Activated CD8-positive, alpha-beta memory T cell treated with anti-CD3 and anti-CD28 coated beads for 1 hour (primary cell): ENCODE measurements at places on chromosomes 5 and 9.

DNA sequence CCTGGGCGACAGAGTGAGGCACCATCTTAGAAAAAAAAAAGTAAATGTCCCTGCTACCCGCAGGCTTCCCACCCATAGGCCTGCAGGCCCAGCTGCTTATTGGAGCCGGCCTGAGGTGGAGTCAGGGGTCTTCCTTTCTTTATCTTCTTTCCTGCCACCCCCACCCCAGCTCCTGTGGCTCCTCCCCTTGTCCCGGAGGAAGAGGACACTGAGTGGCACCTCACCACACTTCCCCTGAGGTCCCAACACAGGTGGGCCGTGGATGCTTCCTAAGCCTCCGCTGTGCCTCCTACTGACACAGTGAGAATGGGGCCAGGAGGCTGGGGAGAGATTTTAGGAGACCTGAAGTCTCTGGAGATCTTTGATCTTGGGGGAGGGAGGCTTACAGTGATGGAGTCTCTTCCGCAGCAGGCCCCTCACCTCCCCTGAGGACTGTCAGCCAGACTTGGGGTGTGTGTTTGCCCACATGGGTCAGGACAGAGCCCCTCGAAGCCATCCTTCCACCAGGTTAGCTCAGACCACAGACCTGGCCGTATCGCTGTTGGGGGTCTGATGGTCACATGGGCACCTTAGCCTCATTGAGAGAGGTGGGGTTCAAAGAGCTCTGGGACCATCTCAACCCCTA is 135.4 kb upstream of the IER5L start:
- no peak for DNase-seq

GRCh38 chr5:80754900-80755299 is 100.1 kb upstream of the DHFR start:
- no peak for DNase-seq

DNA sequence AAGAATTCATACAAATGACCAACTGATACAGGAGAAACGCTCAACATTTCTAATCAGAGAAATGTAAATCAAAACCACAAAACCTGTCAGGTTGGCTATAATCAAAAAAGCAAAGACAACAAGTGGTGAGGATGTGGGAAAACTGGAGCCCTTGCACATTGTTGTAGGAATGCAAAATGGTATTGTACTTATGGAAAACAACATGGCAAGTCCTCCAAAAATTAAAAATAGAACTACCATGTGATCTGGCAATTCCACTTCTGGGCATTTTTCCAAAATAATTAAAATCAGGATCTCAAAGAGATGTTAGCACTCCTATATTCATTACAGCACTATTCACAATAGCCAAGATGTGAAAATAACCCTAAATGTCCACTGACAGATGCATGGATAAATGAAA is 76.1 kb downstream of the FNIP1 start:
- DNase-seq, result no peak

DNA sequence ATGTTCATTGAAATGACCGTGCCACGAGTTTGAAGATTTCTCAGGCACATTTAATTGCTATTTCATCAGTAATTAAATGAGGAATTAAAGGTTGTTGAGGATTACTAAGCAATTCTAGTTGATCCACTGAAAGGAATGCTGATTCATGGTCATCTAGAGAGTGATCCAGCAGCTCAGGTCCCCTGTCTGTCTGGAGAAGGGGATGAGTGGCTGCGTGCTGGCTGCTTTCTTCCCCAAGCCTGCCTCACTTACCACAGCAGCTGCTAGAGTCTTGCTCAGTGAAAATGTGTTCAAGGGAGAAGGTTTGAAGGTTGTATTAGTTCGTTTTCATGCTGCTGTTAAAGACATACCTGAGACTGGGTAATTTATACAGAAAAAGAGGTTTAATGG is 7.8 kb upstream of the TGFBI start:
- DNase-seq, result no peak

DNA sequence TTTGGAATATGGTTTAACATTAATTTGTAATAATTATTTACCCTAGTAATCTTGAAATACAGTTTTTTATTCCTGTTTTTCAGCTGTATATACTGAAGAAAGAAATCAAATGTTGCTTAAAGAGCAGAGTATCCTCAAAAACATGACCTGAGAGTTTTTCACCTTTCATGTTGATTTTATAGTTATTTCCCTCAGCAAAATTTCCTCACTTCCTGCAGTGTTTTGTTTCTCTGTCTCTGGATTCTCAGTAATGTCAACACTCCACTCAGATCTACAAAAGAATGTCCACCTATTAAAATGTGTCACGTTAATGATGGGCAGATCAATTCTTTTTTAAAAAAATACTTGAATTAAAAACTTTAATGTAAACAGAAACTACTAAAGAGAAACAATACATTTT is 398.3 kb downstream of the ANXA1 start:
- DNase-seq, result no peak

- DNase-seq, result no peak
Observed at GRCh38 chr9:106752581-106752980, 110.4 kb upstream of the ZNF462 start.

DNA sequence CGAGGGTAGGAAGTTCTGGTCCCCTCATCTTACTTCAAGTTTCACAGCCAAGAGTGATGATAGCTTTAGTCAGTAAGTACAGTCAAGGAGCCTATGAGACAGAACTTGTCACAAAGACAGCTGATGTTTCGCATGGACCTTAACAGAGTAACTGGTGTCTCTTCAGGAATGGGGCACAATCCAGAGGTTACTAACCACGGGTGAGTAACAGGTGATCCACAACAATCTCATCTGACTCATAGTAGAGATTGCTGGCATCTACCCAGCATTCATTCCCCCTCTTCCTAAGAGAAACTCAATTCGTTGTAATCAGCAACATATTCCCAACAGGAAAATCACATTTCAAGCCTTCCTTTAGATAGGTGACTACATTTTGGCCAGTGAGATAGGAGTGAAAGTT is 126.7 kb downstream of the SNX18 start:
- DNase-seq, result no peak

- no peak for DNase-seq
Observed at GRCh38 chr5:851553-851952, 767 bp upstream of the ZDHHC11 start.

GRCh38 chr9:18002718-18003438 is 424.0 kb downstream of the SH3GL2 start:
- no peak for DNase-seq

GRCh38 chr9:128304136-128304970 is 17.9 kb downstream of the TRUB2 start:
- DNase-seq, result no peak

GRCh38 chr5:31638345-31638744 is 586 bp upstream of the PDZD2 start:
- no peak for DNase-seq

DNA sequence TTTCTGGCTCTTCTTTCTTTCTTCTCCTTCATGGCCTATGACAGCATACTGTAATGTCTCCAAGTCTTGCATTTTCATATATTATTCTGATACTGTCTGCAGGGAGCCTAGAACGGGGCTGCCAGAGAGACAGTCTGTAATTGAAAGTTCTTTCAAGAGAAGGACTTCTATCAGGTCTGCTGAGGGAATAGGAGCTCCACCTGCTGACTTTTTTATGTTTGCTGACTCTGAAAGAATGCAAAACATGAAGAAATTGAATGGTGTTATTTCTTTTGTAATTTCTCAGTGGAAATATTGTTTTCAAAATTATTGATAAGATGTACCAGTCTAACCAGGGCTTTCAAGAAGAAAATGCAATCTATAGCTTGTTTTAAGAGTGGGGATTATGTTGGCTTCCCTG is 121.9 kb upstream of the RFX3 start:
- no peak for DNase-seq

- no peak for DNase-seq
Observed at GRCh38 chr5:160769301-160769700, 82.7 kb downstream of the ATP10B start.

GRCh38 chr5:113663879-113664541 is 150.5 kb downstream of the YTHDC2 start:
- DNase-seq, result no peak

- peak; percentile 27 for DNase-seq
Observed at GRCh38 chr9:136762915-136763648, 1.2 kb downstream of the LCN15 start.

GRCh38 chr5:142930395-142931110 is 160.4 kb downstream of the ARHGAP26 start:
- no peak for DNase-seq

DNA sequence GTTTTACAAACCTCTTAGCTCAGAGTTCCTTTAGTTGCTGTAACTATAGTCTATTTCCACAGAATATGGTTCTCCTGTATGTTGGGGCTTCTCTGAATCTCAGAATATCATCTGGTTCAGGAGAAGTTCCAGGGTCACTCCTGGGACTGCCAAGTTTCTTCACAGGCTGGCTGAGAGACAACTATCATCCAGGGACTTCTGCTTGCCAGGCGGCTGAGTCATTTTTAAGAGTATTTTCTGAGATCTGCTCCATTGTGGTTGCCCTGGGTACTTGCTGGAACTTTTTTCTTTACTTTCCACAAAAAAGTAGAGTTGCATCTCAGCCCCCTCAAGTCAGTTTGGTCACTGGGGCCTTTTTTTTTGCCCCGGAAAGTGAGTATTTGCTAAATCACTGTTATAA is 566.5 kb downstream of the LRRC70 start:
- no peak for DNase-seq

DNA sequence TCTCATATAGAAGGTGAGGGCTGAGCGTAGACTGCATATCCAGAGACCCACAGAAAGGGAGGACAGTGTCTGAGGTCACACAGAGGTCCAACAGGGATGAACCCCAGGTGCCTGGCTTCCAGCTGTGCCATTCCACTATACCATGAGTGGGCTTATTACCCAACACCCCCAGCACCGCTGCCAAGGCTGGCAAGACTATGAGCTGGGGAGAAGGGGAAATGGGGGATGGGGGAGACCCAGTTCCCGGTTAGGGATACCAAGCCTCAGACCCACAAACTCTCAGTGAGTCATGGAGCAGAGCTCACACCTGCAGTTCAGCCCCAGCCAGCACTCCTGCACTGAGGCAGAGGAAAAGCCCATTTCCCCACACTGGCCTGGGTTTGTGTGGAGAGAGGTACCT is 106.4 kb downstream of the PSD2 start:
- no peak for DNase-seq

GRCh38 chr5:39780347-39780746 is 355.6 kb upstream of the DAB2 start:
- DNase-seq, result no peak

DNA sequence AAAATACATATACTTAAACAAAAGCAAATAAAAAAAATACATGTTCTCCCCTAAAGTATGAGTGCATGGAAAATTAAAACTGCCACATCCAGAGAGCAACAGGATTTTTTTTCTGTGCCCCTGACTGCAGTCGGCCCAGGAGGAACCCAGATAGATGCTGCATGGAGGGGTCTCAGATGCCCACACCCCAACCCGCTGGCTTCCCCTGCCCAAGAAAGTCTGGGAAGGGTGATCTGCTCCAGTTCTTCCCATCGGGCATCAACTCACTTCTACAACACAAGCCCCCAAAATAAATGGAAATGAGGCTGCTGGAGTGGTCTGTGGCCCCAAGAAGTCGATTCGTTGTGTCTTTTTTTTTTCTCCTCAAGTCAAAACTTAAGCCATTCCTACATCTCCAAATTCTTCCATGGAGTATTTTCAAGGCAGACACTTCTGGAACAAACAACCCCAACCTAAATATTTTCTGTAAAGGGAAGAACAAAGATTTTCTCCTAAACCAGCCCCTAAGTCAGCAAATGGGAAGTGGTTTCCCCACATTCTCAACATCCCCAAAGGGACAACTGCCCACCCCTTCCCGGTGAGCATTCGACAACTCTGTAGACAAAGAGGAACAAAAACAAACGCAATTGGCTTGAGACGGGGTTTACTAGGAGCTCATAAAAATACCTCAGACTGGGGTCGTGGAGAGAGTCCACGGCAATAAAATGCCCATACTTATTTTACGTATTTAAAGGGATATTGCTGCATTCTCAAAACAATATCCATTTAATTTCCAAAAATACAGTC is 46.7 kb downstream of the ROR2 start:
- no peak for DNase-seq

DNA sequence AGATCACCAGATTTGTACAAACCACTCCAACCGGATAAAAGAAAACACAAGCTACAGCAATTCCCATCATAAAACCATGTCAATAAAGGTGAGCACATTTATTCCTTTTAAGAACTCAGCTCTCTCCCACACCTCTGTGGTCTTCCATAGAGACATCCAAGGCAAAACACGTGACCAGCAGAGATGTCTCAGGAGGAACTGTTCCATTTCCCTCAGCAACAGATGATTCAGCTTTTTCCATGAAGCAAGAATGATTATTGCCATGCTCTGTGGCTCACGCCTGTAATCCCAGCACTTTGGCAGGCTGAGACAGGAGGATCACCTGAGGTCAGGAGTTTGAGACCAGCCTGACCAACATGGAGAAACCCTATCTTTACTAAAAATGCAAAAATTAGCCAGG is 15.8 kb downstream of the GZMK start:
- DNase-seq, result no peak

DNA sequence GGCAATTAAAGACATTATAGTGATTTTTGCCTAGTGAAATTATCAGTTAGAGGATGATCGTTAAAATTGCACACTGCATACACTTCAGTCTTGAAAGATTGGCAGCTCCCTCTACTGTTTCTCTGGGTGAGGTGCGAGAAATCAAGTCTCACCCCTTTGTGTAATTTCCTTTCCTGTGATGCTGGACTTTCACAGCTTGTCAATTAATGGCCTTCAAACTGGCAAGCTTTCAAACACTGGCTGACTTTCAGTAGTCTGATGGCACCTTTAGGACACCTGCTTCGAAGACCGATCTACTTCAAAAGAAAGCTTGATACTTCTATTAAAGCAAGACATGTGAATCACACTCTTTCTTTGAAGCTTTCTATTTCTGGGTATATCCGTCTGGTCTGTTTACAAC is 706.7 kb upstream of the PTPRD start:
- no peak for DNase-seq

DNA sequence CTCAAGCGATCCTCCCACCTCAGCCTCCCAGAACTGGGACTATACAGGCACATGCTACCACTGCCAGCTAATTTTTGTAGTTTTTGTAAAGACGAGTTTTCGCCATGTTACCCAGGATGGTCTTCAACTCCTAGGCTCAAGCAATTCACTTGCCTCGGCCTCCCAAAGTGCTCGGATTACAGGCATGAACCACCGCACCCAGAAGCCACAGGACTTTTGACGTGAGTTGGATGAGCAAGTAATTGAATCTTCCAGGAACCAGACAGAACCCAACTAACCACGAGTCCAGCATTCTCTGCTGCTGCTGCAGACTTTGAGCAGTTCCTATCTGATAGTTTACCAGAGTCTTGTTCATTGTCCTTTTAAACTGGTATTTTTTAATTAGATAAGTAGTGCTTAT is 9.6 kb upstream of the ATP6V0E1 start:
- no peak for DNase-seq

DNA sequence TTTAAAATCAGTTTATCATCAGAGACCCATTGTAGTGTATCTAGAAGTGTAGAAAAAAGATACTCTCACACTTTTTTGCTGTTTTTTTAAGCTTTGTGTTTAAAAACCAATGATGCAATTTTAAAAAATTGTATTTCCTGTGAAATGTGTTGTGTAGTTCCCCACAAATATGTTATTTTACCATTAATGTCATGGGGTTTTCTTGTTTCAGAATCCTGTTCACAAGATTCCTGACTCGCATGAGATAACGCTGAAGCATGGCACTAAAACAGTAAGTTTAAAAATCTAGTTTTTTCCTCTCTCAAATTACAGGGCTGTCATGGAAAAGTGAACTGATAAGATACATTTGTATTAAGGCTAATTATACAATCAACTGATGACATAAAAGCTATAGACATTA is 58.6 kb downstream of the WDR70 start:
- no peak for DNase-seq

GRCh38 chr9:95552814-95553546 is 36.2 kb upstream of the PTCH1 start:
- no peak for DNase-seq

- no peak for DNase-seq
Observed at GRCh38 chr9:70392189-70392588, 22.3 kb downstream of the KLF9 start.
